ENCODE measurements at places on chromosomes 13 and 19.

GRCh38 chr13:70769817-70770216 is 661.6 kb upstream of the KLHL1 start:
- no peak for DNase-seq

- DNase-seq = no peak
These were observed 2.0 kb downstream of the TNFSF11 start for GRCh38 chr13:42575938-42576337.

- DNase-seq = no peak
These were observed 4.3 kb upstream of the SIGLEC12 start for GRCh38 chr19:51505904-51506303.

DNA sequence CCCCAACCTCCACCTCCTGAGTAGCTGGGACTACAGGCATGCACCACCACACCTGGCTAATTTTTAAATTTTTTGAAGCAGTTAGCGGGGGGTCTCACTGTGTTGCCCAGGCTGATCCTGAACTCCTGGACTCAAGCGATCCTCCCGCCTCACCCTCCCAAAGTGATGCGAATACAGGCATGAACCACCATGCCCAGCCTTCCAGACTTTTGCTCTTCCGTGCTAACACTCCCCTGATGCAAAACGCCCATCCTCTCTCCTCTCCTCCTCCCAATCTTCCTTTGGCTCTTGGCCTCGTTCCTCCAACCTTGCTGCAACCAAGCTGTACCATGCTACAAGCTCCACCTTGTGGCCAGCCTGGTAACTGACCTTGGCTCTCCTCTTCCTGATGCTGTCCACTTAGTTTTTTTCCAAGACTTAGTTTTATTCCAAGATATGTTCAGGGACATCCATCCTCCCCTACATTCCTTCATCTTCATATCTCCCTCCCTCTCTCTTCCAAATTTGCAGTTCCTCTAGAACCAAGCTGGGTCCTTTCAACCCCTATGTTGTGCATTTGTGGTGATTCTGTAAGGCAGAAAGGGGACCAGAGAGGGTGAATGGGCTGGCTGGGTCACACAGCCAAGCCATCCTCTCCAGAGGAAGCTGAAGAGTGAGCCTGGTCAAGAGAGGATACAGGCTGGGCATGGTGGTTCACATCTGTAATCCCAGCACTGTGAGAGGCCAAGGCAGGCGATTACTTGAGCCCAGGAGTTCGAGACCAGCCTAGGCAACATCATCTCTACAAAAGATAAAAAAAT is 32.8 kb downstream of the TINCR start:
- DNase-seq = no peak

DNA sequence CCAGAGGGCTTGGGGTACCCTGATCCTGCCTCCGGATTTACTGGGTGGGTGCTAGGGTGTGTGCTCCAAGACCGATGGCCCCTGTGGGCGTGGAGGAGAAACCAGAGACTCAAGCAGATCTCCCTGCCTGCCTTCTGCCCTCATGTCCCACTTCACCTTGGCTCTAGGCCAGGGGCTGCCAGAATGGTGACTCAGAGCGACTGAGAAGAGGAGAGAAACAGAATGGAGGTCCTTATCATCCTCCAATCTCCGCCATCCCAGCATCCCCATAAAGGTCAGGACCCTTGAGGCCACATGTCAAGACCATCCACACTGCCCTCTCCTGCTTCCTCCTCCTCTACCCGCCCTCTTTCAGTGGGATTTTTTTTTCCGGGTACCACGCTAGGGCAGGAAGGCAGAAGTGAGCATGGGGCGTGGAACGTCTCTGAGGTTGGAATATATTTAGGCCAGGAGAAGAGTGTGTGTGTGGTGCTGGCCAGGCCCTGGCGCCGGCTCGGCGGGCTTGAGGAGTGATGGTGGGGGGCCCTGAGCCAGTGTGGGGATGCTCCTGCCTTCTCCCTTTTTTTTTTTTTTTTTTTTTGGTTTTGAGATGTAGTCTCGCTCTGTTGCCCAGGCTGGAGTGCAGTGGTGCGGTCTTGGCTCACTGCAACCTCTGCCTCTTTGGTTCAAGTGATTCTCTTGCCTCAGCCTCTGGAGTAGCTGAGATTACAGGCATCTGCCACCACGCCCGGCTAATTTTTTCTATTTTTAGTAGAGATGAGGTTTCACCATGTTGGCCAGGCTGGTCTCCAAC is 22.3 kb downstream of the IER2 start:
- no peak for DNase-seq

- no peak for DNase-seq
These were observed 1.0 kb upstream of the MEF2B start for GRCh38 chr19:19170873-19171672.

DNA sequence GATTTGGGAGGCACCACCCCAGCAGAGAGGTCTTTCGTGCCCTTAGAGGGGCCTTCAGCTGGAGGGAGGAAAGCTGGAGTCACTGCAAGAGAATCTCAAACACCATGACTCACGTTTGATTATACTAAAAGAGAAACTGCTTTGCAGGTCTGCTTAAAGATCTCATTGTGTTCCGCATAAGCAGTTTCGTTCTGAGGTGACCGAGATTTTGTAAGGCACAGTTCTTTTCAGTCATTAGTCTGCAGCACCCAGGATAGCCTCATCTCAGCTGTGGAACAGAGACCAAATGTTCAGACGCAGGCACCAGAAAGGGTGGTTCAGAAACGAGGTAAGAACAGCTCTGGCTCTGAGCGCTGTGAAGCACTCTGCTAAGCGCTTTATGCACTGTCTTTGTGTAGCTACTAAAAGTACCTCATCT is 71.2 kb upstream of the GTF3A start:
- DNase-seq = no peak

GRCh38 chr13:106296723-106297122 is 238.7 kb downstream of the EFNB2 start:
- no peak for DNase-seq

DNA sequence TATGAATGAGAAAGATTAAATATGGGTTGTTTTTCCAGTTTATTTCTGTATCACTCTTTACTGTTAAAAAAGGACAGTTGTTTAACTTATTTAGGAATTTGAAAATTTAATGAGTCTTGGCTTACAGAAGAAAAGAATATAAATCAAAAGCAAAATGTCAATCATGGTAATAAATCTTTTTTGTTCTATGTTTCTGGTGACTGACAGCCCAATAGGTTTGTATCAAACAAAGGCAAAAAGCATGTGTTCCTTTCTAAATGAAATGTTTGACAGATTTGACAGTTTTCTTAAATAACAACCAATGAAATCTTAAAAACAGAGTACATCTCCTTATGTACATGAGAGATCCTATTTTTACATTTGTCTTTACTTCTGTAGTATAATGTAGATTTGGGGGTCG is 11.0 kb downstream of the PCDH9 start:
- no peak for DNase-seq

DNA sequence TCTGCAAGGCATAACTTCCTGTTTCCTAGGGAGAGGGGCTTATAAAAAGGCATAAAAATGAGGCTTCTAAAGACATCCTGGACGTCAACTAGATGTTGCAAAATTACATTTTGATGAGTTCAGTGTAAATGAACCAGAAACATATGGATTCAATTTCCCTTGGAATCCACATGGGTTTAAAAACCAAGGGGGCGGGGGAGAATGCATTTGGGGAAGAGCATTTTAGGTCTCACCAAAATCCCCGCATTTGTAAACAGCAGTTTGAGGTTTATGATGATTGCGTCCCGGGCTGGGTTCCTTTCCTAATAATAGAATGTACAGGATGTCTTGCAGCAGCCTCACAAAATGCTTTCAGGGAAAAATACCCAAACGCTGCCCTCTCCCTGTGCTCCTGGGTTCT is 407.8 kb downstream of the ZNF536 start:
- DNase-seq = no peak

- DNase-seq = no peak
These were observed 412.0 kb downstream of the SLITRK1 start for GRCh38 chr13:83470133-83470797.

DNA sequence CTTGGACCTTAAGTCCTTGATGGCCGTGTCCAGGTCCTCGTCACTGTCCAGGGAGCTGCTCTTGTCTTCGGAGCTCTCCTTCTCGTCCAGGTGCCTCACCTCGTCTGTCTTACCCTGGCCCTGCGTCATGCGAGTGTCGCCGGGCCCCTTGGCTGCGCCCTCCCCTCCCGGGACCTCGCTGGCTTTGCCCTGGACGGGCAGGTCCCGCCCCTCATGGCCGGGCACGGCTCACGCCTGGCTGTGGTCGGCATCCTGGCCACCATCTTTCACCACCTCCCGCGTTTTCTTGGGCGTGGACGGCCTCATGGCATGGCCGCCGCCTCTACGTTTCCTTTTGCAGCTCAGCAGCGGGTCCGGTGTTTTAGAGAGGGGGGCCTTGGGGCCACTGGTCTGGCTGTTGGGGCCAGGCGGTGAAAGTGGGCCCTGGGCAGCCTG is 14.8 kb downstream of the RB1 start:
- DNase-seq = no peak

DNA sequence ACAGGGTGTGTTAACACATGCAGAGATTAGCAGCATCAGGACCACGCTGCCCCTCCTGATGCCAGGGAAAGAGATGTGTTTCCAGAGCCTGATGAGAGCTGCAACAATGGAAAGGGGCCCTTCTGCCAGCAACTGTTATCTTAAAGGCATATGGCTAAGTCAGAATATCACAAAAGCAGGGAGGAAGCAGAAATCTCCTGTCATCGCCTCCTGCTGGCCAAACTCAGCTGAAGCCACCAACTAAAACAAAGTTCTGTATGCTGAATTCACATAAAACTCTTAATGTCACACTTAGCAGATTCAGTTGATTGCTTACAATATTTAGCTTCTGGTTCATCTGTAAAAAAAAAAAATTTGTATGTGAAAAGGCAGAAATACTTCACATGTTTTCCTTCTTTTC is 178.2 kb downstream of the GPC5 start:
- DNase-seq = no peak

- no peak for DNase-seq
These were observed 38.7 kb upstream of the FARP1 start for GRCh38 chr13:98103942-98104880.

- DNase-seq = no peak
These were observed 51.3 kb downstream of the C13orf46 start for GRCh38 chr13:113922412-113923118.

DNA sequence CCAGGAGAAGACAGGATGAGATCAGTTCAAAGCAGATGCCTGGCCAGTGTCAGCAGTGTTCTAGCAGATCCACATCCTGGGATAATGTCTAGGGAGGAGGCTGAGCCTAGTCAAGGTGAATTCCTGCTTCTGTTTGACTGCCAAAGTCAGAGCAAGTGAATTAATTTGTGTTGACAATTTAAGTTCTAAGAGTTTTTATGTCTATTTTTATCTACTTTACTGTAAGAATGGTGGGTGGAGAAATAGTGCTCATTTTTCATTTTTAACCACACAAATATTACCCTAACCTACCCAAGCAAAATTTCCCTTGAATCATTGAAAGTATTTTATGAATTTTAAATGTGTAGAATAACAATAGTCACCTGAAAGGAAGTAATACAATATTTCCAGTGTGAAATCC is 207.6 kb upstream of the SLC10A2 start:
- no peak for DNase-seq

- no peak for DNase-seq
These were observed 1899.8 kb downstream of the PCDH9 start for GRCh38 chr13:65330287-65330686.

GRCh38 chr19:38773469-38774177 is at the start of gene LGALS7:
Gene LGALS7, minus strand, starts transcription at chr19:38773517. Its CDS starts 25 bp downstream, at chr19:38773492.
- DNase-seq = no peak

- peak; percentile 72 for DNase-seq
These were observed 6.5 kb upstream of the LTBP4 start for GRCh38 chr19:40594657-40595091.

DNA sequence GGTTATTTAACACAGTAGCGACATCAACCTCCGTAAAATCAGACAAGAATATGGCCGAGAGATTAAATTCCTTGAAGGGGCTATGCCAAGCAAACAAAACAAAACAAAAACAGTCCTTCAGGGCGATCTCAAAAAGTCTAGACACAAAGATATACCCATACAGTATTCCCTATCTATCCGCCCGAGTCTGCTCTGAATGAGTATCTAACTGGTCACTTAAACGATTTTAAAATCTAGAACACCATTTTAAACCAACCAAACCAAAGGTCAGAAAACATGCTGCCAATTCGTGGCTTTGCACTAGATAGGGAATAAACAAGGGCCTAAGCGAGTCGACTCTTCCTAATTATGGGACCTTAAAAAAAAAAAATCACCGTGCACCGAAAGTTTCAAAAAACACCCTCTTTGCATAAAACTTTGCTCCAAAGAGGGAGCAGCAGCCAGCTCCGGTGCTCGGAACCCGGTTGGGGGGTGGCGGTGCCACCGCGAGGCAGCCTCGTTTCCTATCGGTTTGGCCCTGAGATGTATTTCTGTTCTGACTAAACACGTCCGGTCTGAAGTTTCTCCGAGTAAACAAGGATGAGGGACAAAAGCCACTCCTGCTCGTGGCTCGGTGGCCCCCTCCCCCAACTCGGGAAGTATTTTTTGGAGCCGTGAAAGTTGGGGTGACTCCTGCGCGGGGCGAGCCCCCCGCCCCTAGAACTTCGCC is 1.8 kb downstream of the HMGB1 start:
- DNase-seq = no peak

- DNase-seq = no peak
These were observed 1794.2 kb downstream of the SLITRK5 start for GRCh38 chr13:89465366-89465765.

DNA sequence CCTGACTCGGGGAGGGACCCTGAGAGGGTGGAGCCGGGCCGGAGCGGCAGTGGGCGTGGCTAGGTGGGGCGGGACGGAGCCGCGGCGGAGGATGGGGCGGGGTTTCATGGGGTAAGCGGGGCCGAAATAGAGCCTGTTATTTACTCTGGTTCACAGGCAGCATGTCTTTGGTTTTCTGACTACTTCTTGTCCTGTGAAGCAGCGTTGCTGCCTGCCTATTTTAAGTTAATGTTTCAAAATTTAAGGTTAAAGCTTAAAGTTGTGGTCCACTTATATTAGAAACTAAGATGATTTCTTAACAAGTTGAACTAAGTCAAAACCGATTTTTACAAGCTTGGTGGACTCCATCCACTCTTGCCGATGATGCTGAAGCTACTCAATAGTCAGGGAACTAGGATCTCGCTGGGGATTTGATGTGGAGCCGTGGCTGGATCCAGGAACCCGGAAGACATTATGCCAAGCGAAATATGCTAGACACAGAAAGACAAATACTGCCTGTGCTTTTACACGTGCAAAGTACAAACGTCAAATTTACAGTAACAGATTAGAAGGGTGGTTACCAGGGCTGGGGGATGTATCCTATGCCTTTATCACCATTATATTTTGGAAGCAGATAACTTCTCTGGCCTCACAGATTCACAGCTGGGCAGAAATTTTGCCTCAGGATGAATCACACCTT is 433 bp upstream of the ZNF616 start:
- DNase-seq = peak; percentile 81

- no peak for DNase-seq
These were observed 14.0 kb upstream of the MYADM start for GRCh38 chr19:53853707-53854106.

DNA sequence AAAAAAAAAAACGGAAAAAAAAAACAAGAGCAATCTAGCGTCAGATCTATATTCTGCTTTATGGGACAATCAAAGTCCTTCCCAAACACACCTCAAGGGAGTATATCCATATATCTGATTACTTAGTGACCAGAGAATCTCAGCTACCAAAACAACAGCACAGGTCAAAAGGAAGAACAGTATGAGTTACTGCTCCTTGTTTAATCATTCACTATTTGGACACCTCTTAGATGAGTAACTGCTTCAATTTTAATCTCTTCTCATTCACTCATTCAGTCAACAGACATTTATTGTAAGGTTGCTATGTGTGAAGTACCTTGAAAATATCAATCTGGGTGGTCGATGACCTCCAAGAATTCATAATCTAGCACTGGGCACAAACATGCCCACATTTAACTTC is 193.2 kb downstream of the IRS2 start:
- DNase-seq = no peak
